Regular cardiac myocyte (primary cell): ENCODE measurements at places on chromosomes 2 and 18. TPM values are rescaled to one million over a fixed set of nuclear protein-coding genes. Genes with fewer than 3 reads are reported as not detected.

ASPRV1 gene
- under 0.01 and 0.56 TPM in 2 replicates for total RNA-seq

CXCR1 gene
- not detected in 2 replicates for total RNA-seq

HJURP gene
- total RNA-seq, result 4.2 and 43.1 TPM in 2 replicates

ZNF892 gene
- total RNA-seq, result 4.0 and 4.8 TPM in 2 replicates

NR4A2 gene
- 0.58 and 0.85 TPM in 2 replicates for total RNA-seq

RTP5 gene
- total RNA-seq, result not detected in 2 replicates
